Upper lobe of left lung (tissue), 6 donors: ENCODE measurements at places on chromosomes 5 and 9.

DNA sequence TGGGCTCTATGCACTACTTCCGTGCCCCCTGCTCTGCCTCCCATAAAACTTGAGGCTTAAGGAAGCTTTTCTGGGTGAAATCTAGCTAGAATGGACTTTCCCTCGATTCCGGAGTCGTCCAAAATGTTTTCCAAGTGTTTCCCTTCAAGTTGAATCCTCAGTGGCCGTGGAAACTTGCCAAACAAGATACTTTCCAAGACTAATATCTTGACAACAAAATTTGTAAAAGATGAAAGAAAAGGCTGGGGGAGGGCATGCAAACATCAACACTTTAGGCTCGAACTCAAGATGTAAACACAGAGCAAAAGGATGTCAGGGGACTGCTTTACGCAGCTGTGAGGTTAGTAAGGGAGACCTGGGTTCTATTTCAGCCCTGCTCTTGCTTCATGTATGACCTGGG lies 482.8 kb upstream of the KLF4 start:
- no peak for DNase-seq

- DNase-seq, result no peak
These were observed 25.7 kb upstream of the EEIG1 start for GRCh38 chr9:128006332-128006996.

- no peak for DNase-seq
These were observed 2068.0 kb downstream of the MAT2B start for GRCh38 chr5:165573445-165573844.

- DNase-seq, result no peak
These were observed 161.9 kb upstream of the ACOT12 start for GRCh38 chr5:81555865-81556264.

DNA sequence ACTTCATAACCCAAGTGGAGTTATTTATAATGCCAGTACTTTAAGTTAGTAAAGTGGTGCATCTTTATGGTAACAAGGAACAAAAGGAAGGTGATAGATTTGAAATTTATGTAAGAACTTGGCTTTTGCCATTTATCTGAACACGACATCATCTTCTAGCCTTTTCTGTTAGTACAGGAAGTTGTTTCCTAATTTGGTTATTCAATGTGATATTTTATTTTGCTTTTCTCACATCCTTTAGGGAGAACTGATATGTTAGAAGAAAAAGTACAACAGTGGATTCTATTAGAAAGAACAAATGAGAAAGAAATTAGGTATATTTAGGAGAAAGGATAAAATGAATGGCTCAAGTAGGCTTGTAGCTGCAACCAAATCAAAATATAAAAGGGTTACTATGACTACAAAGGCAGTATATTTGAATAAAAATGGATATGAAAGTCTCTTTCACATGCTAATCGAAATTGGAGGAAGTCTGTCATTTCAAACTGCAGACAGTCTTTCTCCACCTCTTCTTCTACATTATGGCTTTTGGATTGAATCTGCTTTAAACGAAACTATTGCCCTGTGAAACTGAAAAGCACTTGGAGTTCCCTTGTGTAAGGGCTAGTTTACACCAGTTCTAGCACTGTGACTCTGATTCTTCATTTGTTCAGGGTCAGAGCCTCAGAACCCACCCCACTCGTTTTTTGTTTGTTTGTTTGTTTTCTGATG lies 18.5 kb upstream of the SLC24A2 start:
- no peak for DNase-seq

GRCh38 chr5:113031104-113031503 lies 54.5 kb downstream of the DCP2 start:
- no peak for DNase-seq

DNA sequence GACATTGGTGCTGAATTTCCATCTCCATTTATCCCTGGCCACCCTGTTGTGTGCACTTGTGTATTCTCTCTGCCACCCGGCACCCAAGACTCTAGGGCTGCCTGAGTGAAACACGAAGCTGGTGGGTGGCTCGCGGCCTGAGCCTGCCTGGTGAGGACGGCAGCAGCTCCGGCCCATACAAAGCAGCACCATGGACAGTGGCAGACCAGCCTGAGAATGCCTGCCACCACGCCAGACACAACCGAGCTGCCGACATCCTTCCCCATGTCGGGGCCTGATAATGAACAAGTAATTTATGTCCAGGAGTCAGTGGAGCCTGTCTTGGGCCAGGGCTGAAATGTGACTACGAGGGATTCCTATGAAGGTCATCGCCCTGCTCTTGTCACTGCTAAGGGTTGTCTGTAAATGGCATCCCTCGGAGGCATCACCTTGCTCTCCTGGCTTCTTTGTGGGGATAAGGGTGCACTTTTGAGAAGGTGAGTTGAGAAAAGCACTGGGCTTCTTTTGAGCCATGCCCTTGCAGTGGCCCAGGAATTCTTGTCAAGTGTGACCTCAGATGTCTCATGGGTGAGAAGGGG lies 175.7 kb downstream of the MELK start:
- DNase-seq, result no peak

DNA sequence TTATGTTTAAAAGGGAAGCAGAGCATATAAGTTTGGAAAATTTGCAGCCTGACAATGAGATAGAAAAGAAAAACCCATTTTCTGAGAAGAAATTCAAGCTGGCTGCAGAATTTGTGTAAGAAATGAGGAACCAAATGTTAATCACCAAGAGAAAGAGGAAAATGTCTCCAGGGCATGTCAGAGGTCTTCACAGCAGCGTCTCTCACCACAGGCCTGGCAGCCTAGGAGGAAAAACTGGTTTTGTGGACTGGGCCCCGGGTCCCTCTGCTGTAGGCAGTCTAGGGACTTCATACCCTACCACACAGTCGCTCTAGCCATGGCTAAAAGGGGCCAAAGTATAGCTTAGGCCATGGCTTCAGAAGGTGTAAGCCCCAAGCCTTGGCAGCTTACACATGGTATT lies 32.1 kb upstream of the HSD17B4 start:
- DNase-seq, result peak; percentile 30

GRCh38 chr9:23153058-23153457 lies 673.0 kb downstream of the ELAVL2 start:
- DNase-seq, result no peak
